ENCODE measurements at places on chromosomes 7 and 10. TPM values are rescaled to one million over a fixed set of nuclear protein-coding genes. Genes with fewer than 3 reads are reported as not detected.

DNA sequence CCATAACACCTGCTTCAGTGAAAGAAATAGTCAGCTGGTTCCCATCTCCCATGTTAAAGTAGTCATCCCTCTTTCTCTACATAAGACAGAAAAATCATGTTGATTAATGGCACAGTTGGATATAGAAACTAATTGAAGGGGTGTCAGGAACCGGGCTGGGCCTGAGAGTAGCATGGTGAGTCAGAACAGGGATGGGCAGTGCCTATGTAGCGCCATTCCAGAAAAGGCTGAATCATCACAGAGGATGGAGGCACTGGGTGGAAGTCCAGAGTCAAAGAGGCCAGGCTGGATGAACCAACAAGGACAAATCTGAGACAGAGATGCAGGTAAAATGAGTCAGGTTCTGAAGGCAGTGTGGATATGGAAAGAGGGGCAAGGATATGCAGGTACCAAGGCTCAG is 201.2 kb downstream of the LHFPL3 start:
- no peaks in the 10 kb centered on the region for H3K4me1 ChIP-seq
- H3K27ac ChIP-seq, result no peak overlapping the region
- H3K4me3 ChIP-seq, result no peak overlapping the region
- no peaks in the 10 kb centered on the region for H3K27me3 ChIP-seq
- DNase-seq, result no peak

- DNase-seq, result no peak
- no peak overlapping the region for H3K27ac ChIP-seq
- H3K27me3 ChIP-seq, result no peaks in the 10 kb centered on the region
- H3K4me1 ChIP-seq, result peaks cover 21% of the 10 kb centered on the region
Observed at GRCh38 chr10:35043796-35044344, 46.3 kb downstream of the CUL2 start.

- H3K4me3 ChIP-seq, result no peak overlapping the region
- H3K27ac ChIP-seq, result no peak overlapping the region
- DNase-seq, result no peak
Observed at GRCh38 chr10:94432443-94432842, 30.1 kb downstream of the TBC1D12 start.

DNA sequence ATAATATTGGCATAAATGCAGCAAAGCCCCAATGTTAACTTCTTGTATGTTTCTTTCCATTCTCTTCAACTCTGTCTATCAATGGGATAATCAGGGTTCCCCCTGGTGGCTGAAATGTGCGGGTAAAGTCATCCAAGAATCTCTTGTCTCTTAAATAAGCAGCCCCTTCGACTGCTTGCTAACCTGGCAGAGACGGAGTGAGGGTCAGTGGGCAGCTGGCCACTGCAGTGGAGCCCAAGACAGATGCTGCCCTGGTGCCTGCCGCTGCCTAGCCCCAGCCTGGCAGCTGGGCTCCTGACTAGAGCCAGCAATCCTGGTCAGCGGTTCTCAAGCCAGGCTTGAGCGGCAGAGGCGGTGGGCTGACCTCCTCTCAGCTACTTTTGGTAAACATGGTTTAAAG is 248.9 kb downstream of the COBL start:
- H3K27ac ChIP-seq, result no peak overlapping the region
- no peak overlapping the region for H3K4me3 ChIP-seq
- H3K36me3 ChIP-seq, result no peaks in the 10 kb centered on the region
- peak; percentile 17 for DNase-seq

- H3K27ac ChIP-seq, result no peak overlapping the region
- H3K36me3 ChIP-seq, result no peaks in the 10 kb centered on the region
- no peak for DNase-seq
- no peak overlapping the region for H3K4me3 ChIP-seq
Observed at GRCh38 chr10:90245623-90246022, 544.2 kb downstream of the KIF20B start.

DNA sequence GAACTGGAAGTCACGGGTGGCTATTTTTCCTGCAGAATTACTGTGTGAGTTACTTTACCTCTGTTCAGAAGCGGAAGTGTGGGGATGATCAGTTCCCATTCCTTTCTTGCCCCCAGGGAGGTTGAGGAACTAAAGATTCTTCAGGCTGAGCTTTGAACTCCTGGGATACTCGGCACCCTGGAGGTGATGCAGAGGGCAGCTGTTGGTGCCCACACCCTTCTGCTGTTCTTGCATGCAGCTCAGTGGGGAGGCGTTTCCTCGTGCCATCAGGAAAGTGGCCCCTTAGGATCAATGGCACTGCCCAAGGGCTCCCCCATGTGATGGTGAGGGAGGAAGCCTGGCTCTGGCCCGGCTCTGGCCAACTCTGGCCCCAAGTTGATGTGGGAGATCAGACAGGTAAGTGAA is 44.7 kb upstream of the MXI1 start:
- H3K36me3 ChIP-seq, result no peaks in the 10 kb centered on the region
- peaks cover 29% of the 10 kb centered on the region for H3K4me1 ChIP-seq
- no peak for DNase-seq
- H3K4me3 ChIP-seq, result no peak overlapping the region
- peaks cover 82% of the 10 kb centered on the region for H3K27me3 ChIP-seq

DNA sequence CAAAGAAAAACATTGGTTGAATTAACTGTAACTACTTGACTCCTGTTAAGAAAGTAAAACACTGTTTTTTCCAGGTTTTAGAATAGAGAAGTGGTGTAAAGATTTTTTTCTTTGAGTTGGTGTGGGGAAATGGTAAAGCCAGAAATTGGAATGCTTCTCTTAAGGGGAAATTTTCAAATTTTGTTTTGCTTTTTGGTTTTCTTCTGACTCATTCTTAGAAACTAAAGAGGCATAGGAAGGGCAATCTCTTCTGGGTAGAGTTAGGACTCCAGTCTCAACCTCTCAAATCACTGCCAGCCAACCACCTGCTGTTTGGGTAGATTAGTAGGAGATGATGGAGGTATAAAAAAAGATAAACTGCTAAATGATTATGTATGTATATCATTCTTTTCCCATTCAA is 47.7 kb upstream of the STRIP2 start:
- no peak overlapping the region for H3K4me3 ChIP-seq
- no peak for DNase-seq

GRCh38 chr10:24408365-24408764 is 199.4 kb downstream of the KIAA1217 start:
- no peak overlapping the region for H3K4me3 ChIP-seq
- H3K36me3 ChIP-seq, result no peaks in the 10 kb centered on the region
- H3K4me1 ChIP-seq, result no peaks in the 10 kb centered on the region
- no peak overlapping the region for H3K27ac ChIP-seq
- no peak for DNase-seq

DNA sequence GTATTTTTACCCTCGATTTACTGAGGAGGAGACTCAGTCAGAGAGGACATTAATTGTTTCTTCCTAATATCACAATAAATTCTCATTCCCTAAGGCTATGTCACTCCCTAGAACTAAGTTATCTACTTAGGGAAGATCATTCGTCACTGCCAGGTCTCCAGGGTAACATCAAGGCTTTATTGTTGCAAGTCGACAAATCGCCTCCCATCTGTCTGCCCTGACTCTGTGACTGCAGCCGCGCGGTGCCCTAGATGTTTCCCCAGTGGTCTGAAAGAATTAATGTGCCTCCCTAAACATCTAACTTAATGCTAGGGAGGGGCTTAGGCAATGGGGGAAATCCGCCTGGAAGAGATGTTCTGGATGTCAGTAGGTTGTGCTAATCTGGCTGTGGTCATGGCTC is 558.8 kb upstream of the C7orf33 start:
- no peaks in the 10 kb centered on the region for H3K4me1 ChIP-seq
- H3K27me3 ChIP-seq, result peaks cover 2% of the 10 kb centered on the region
- DNase-seq, result no peak
- H3K36me3 ChIP-seq, result no peaks in the 10 kb centered on the region

- no peak overlapping the region for H3K27ac ChIP-seq
- no peaks in the 10 kb centered on the region for H3K27me3 ChIP-seq
- H3K4me3 ChIP-seq, result no peak overlapping the region
- no peaks in the 10 kb centered on the region for H3K36me3 ChIP-seq
Observed at GRCh38 chr10:52621635-52622079, 150.9 kb downstream of the MBL2 start.

DNA sequence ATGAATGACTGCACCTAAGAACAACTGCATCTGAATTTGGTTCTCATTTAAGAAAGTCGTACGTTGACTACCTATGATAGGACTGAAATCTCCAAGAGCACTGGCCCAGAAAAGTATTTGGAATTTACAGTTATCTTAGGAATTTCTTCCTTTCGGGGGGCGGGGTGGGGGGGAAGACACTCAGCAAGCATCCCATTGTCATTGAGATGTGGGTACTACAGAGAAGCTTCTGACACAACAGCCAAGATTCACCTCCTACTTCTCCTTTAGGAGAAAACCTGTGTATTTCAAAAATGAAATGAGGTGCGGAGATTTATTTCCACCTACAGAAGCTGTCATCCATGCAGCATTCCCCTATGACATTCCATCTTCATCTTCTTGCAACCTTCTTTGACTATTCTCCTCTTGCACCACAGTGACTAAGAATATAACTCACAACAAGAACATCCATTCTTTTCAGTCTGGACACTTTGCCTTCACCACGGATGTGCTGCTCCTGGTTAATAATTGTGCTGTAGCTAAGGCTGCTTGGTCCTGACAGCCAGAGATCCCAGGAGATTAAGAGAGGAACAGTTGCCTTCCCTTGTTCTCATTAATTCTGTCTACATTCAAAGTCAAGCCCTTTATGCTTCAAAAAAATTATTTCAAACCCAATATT is 98.4 kb upstream of the FRMD4A start:
- no peak for DNase-seq
- H3K36me3 ChIP-seq, result no peaks in the 10 kb centered on the region
- no peak overlapping the region for H3K27ac ChIP-seq
- H3K27me3 ChIP-seq, result peaks cover 14% of the 10 kb centered on the region
- H3K4me1 ChIP-seq, result no peaks in the 10 kb centered on the region

DNA sequence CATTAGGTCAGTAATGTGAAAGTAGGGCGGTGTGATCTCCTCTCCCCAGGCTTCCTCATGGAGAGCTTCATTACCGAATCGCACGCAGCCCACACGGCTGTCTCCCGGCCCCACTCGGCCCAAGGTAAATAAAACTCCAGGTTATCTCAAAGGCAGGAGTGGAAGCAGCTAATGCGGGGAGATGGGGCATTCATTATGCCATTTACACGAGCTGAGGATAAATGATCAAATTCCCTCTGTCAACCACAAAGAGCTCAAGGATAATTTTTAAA is 93.5 kb downstream of the ADARB2 start:
- peaks cover 3% of the 10 kb centered on the region for H3K27me3 ChIP-seq
- peaks cover 17% of the 10 kb centered on the region for H3K4me1 ChIP-seq
- no peak overlapping the region for H3K27ac ChIP-seq
- H3K36me3 ChIP-seq, result peaks cover 2% of the 10 kb centered on the region
- H3K4me3 ChIP-seq, result no peak overlapping the region
- no peak for DNase-seq

The CFAP69 gene
- total RNA-seq, result not detected

The XRCC2 gene
- total RNA-seq, result 24.0 TPM

The OR9A2 gene
- total RNA-seq, result not detected

The FAM25C gene
- total RNA-seq, result not detected

The DPY19L1 gene
- total RNA-seq, result 12.0 TPM

Measured in activated T-helper 1 cell treated with anti-CD3 and anti-CD28 coated beads, Interleukin-12 subunit alpha, Interleukin-12 subunit beta, Interleukin-2, Interleukin-4 antibody, amounts not matched to agents 30 ng/mL and 10 ng/mL and 1 ng/mL, durations not matched to agents 14 hours and 24 hours and 36 hours (primary cell).